ENCODE measurements at places on chromosomes 11 and 22. TPM values are rescaled to one million over a fixed set of nuclear protein-coding genes. Genes with fewer than 3 reads are reported as not detected.

DNA sequence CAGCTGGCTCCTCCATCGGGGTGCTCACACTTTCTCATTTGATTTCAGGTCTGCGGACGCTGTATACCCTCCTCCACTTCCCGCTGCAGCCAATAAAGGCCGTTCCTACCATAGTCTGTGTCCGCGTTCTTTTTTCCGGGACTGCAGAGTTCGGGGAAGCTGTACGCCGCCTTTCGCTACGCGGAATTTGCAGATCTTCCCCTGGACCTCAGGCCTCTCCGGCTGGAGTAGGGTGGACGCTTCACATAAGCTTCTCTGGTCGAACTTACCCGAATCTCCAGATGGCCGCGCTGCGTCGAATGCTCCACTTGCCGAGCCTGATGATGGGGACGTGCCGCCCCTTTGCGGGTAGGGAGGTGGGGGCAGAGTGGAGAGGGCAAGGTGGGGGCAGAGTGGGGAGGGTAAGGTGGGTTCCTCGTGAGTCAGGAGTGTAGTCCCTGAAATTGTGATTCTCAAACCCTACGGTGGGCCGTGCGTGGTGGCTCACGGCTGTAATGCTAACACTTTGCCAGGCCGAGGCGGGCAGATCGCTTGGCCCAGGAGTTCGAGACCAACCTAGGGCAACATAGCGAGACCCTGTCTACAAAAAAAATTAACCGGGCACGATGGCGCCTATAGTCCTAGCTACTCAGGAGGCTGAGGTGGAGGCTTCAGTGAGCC is 617 bp downstream of the CSKMT start:
- peak; percentile 39 for DNase-seq

- DNase-seq, result no peak
Observed at GRCh38 chr11:87473174-87473573, 435.4 kb downstream of the TMEM135 start.

DNA sequence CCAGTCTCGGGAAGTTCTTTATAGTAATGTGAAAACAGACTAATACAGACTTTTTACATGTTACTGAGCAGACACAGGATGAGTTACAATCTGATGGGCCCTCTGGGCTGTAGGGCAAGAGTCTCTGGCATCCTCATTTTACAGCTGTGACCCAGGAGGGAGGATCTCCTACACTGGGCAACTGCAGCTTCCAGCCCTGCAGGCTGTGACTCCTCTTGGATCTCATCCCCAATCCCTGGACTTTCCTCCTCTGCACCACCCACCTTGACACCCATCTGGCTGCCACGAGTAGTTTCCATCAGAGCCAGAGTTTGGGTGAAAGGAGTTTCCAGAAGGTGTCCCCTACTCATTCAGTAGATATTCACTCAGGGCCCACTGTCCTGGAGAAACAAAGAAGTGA is 48.9 kb upstream of the MYEOV start:
- DNase-seq, result no peak

DNA sequence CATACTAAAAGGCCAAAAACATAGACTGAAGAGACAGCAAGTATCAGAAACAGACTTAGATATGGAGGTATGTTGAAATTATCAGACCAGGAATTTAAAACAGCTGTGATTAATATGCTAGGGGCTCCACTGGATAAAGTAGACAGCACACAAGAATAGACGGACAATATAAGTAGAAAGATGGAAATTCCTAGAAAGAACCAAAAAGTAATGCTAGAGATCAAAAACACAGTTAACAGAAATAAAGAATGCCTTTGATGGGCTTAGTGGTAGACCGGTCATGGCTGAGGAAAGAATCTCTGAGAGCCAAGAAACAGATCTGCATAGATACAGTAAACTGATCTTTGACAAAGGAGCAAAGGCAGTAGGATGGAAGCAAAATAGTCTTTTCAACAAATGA is 250.2 kb downstream of the SWAP70 start:
- no peak for DNase-seq

DNA sequence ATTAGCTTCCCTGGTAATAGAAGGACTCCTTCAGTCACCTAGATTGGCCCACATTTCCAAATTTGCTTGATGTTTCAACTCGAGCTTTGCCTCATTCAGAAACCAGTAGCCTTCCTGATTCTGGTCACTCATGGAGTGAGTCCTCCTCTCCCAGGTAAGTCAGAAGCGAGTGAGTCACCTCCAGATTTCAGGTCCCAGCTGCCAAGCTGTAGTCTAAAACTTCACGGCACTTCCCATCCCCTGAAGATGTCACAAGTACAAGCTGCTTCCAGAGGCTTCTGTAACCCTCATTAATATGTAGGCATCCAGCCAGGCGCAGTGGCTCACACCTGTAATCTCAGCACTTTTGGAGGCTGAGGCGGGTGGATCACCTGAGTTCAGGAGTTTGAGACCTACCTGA is 23.5 kb downstream of the ARHGAP8 start:
- DNase-seq, result no peak

DNA sequence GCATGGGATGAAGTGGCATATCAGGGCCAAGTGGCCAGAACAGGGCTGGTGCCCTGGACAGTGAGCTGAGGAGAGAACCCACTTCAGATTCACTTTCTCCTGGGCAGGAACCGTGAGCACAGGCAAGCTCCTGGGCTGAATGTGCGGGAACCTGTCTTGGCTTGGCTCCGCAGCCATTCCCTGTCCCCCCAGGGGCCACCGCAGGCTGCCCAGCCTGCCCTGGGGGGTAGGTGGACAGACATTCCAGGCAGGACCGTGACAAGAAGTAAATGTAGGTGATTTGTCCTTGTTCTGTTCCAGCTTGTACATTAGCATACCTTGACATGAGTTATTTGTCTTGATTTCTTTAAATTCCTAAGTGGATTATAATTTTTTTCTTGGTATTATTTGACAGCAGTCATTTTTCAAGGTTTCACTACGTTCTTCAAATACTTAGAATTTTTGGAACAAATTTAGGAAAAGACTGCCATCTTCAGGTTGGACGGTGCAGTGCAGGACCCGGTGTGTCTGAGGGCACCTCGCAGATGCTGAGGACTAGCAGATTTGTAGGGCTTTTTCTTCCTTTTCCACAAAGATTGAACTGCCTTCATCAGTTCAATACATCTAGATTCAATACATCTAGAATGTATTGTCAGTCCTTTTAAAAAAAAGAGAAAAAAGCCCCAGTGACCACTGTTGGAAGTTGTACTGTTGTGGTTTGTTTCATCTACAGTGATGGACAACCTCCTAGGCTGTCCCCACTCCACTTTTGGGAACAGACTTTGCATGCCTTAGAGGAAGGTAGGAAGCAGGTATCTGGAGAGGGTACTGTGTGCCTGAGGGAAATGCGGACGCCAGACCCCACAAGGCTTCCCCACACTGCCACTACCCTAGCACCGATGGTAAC is 115.1 kb upstream of the RASSF10 start:
- DNase-seq, result peak; percentile 53

The VSTM5 gene
- not detected for total RNA-seq

The OR5I1 gene
- total RNA-seq, result not detected

The RAG1 gene
- 0.37 TPM for total RNA-seq

The CABP2 gene
- not detected for total RNA-seq

The TSG101 gene
- 39.6 TPM for total RNA-seq

The AMPD3 gene
- 33.3 TPM for total RNA-seq

The P4HA3 gene
- total RNA-seq, result not detected

The OR52H1 gene
- 0.32 TPM for total RNA-seq

All from naive thymus-derived CD4-positive, alpha-beta T cell (primary cell).